Amniotic stem cell (primary cell): ENCODE measurements at places on chromosomes 13 and 19.

DNA sequence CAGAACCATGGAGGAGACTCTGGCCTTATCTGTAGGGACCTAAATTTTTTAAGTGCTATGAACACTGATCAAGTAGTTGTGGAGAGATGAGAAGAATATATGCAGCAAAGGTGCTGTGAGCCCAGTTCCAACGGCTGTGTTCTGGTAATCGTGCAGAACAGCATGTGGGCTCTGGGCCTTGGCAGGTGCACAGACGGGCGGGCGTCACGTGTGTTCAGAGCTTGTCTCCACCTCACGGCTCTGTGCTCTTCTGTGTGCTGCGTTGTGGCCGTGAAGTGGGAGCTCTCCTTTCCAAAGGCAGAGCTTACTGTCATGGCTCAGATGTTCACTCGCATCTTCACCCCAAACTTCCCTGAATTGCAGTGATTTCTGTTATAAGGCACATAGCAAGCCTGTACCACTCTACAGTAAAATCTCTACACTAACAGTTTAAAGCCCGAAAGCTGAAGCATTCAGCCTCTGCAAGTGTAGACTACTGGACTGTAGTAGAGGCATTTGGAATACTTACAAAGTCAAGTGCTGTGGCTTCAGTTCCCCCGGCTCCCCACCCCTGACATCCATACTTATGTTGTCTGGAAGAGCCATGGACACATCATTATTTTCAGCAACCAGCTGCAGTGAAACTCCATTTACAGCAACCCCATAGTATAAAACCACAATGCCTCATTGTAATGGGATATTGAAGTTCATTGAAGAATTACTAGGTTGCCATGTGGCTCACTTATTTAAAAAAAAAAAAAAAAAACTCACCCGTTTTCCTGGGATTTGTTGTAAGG, 27.5 kb upstream of the TEX29 start:
- no peak for DNase-seq

DNA sequence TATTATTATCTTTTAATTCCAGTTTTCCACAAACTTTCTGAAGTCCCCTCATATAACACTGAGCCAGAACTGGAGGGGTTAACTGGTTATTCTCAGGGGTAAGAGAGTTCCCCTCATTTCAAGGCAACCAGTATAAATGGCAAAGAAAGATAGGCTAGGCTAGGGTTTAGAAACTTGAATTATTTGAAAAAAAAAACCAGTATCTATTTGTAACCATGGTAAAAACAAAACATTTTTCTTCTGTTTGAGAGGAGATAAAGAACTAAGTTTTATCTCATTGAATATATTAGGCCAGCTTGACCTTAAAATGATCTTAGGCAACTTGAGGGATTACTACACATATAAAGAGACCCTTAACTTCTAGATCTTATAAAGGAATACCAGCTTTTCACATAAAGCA, 19.6 kb downstream of the SUPT20H start:
- no peak for DNase-seq

DNA sequence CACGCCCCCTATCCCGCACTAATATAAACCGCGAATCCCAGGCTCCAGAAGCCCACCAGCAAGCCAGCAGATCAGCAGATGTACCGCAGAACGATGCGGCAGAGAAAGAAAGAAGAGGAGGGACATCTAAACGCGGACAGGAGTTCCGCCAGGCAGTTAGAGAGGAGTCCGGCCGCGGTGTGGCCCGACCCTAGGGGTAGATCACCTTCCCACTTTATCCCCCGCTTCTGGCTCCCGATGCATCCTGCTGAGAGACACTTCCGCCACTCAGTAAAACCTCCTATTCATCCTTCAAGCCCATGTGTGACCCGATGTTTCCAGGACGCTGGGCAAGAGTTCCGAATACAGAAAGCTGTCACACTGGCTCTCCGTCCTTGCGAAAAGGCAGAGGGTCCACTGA, 1046.8 kb downstream of the SLITRK5 start:
- no peak for DNase-seq

DNA sequence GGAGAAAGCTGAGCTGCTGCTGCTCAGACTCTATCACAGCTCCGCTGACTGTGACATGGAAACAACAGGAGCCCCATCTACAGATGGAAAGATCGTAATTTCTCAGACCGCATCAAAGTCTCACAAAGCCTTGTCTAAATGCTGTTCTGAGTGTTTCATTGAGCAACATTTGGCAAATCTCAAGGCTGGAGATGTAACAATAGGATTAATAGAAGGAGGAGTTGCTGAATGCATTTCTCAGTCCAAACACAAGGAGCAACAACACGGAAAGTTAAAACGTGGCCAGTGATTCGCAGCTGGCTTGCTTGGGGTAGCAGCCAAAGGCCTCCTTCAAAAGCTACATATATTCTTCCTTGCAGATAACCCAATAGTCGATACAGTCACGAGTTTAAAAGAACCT, 55.7 kb downstream of the MRPL57 start:
- DNase-seq, result no peak

DNA sequence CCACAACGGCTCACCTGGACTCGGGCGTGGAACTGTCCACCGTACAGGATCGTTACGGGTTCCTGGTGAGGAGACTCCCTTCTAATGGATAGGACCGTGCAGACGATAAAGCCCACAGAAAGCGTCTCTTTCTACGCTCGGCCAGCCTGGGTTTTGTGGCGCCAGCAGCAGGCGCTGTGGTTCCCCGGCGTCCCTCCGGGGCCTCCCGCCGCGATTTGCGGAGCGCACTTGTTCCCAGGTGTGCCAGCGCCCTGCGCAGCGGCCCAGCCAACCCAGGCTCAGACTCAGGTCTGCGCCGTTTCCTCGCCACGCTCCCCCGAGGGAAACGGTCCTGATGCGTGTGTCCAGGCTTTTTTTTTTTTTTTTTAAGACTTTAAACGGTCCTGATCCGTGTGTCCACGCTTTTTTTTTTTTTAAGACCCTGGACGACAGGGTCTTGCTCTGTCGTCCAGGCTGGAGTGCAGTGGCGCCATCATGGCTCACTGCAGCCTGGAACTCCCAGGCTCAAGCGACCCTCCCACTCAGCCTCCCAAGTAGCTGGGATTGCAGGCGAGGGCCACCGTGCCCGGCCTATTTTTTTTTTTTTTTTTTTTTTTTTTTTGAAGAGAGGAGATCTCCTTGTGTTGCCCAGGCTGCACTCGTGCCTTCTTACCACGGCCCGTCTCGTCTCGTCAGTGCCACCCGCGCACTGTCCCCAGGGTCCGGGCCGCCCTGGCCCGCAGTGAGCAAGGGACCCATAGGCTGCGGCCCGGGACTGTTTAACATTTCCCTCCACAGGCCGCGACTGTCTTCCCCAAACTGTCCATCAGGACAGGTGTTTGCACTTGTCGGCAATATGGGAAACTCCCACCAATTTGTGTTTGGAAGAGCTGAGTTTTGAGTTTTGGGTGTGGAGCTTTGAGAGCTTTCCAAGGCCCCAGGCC, 23.8 kb downstream of the GJA3 start:
- no peak for DNase-seq

GRCh38 chr13:77898097-77898496, 20.5 kb downstream of the EDNRB start:
- no peak for DNase-seq

DNA sequence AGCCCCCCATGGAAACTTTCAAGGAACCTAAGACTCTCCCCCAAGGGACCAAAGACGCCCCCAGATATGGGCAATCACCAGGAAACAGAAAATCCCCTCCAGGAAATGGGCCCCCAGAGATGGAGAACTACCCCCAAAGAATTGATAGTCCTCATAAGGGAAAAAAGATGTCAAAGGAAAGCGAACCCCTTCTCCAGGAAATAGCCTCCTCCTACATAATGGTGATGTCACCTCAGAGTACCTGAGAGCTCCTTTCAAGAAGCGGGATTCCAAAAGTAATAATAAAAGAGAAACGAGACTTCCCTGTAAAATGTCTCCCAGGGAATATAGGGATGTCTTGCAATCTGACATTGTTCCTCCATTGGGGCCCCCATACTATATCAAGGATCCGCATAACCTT, 1.1 kb downstream of the CDKN2D start:
- DNase-seq, result no peak

DNA sequence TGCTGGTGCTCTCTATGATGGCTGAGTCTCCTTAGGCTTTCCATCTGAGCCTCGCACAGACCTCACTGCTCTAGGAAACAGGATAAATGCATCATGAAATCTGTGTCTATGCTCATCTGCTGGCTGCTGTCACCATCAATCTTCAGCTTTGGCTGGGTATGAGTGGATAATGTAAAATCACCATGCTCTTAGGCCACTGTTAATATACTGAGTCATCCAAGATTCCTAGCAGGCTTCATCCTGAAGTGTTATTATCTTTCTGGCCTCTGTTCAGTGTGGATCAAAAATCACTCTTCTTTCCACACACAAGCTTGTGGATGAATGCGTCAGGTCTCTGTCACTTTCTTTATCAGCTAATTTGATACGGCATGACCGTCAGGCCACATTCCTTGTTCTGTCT, 317.4 kb downstream of the NALCN start:
- DNase-seq, result no peak

GRCh38 chr19:54444737-54445136, 4.3 kb upstream of the LENG8 start:
- no peak for DNase-seq

DNA sequence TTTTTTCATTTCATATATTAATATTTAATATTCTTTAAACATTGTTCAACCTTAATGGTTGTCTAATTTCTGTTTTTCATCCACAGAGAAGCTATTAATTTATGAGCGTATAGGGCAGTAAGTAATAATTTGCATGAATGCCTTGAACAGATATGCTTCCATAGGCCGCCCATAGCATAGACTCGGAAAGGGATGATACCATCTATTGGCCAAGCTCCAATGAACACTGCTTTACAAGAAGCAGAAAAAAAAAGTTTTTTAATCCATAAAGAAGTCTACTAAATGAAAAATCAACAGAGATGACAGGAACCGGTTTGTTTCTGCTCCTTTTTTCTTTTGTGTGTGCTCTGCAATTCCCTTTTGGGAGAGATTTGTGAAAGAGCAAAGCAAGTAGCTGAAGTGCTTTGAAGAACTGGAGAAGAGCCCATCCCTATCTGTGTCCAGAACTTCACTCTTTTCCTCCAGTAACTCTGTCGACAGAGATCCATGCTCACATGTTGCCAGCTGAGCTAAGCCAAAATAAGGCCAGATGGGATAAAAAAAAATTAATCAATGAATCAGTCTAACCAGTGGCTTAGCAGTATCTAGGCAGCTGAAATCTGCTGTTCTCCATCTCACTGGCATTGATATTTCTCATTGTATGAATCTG, 215.9 kb upstream of the SOX21 start:
- DNase-seq, result no peak

DNA sequence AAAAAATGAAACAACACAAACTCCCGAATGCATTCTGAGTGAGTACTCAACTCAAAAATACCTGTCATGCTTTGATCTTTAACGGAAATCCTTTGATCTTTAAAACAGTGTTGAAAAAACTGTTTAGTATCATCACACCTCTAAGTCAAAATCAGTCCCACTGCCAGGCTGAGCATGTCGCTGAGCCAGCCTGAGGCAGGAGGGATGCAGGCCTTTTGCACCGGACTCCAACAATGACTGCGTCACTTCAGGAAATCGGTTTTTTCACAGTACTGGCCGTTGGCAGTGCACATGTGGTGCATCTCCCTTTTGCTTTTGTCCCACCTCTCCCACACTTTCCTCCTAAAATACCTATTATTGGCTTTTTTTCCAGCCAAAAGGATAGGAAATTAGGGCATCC, 78.2 kb downstream of the SHISA2 start:
- no peak for DNase-seq

DNA sequence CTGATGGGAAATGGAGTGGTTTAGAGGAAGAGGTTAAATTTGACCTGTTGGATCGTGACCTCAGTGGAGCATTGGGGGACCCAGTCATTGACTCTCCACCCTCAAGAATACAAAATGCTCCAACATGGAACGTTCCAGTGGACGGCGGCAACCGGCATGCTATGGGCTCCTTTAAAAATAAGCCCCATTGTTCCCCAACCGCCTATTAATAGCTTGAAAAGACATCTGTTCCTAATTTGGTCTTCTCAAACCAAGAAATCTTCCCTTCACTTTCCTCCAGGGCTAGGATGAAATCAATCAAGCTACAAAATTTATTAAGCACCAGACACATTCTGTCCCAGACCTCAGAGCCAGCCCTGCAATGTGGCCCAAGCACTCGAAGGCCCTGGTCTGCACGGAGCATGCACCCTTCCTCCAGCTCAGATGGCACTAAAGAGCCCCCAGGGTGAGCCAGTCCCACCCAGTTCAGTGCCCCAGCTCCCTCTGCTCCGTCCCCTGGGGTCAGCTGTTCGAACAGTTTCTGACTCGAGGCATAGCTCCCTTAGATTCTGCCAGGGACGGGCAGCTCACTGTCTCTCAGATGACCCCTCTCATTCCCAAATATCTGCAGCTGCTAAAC, 22.5 kb upstream of the VSTM2B start:
- DNase-seq, result no peak

- DNase-seq, result no peak
Measured at GRCh38 chr13:32878163-32878562, 138.1 kb upstream of the KL start.

DNA sequence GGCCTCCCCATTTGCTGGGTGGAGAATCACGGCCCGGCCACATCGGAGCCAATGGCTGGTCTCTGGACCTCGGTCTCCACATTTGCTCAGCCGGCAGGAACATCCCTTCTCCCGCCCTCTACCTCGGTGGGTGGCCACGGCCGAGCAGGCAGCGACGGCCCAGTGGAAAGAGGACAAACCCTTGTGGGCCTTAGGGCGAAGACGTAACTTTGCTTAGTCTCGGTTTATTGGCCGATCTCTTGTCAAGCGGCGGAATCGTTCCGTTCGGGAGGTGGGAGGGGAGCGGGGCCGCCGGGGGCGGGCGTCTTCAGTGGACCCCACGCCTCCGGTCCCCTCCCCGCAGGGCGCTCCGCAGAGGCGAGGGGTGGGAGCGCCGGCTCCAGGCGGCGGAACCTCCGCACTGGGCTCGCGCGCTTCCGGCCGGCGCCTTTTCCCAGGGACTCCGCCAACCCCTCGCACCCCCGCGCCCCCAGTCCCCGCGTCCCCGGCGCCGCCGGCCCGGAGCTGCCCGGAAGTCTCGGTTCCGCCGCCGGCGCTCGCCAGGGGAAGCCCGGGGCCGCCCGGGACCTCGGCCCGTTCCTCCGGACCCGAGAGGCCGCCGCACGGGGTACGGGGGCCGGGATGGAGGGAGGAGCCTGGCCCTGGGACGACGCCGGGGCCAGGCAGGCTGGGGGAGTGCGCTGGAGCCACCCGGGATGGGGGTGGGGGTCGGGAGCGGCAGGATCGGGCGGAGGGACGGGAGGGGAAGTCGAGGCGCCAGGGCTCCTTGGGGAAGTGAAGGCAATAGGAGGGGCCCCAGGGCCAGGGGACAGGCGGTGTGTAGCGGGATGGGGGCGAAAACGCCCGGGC, at the start of gene ZNF580:
TSS of gene ZNF580 (plus strand) at position 426 of the 849 bp plus-strand sequence. CDS start 1,507 bp downstream, outside the sequence.
- peak; percentile 51 for DNase-seq

DNA sequence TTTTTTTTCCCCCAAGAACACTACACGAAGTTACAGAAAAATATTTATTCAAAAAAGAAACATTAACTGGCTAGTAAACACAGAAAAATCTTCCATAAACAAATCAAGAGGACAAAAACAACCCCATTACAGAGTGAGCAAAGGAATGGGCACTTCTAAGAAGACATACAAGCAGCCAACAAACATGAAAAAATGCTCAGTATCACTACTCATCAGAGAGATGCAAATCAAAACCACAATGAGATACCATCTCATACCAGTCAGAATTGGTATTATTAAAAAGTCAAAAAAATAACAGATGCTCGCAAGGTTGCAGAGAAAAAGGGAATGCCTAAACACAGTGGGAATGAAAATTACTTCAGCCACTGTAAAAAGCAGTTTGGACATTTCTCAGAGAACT, 131.7 kb downstream of the UGGT2 start:
- DNase-seq, result no peak
